Spleen (tissue), 13 donors: ENCODE measurements at places on chromosomes 12 and 14. TPM values are rescaled to one million over a fixed set of nuclear protein-coding genes. Genes with fewer than 3 reads are reported as not detected.

- no peak for DNase-seq
These were observed 23.7 kb downstream of the HEBP1 start for GRCh38 chr12:12976366-12976765.

GRCh38 chr12:116977465-116978380 is 67.0 kb downstream of the FBXW8 start:
- no peak for DNase-seq

DNA sequence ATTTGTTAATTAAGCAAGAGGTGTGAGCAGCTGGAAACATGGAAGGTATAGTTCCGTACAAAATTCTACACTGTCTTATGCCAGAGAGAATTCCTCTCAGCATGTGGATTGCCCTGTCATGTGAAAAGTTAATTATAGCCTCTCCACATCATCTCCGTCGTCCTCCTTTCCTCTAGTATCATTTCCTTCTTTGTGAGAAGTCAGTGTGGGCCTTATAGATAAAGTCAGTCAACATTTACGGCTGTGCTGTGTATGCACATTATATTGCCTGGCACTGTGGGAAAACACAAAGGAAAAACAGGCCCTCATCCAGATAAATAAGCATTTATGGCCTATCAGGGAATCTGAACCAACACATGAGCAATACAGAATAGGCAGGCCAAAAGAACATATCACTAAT is 236.6 kb downstream of the SEC23A start:
- no peak for DNase-seq

DNA sequence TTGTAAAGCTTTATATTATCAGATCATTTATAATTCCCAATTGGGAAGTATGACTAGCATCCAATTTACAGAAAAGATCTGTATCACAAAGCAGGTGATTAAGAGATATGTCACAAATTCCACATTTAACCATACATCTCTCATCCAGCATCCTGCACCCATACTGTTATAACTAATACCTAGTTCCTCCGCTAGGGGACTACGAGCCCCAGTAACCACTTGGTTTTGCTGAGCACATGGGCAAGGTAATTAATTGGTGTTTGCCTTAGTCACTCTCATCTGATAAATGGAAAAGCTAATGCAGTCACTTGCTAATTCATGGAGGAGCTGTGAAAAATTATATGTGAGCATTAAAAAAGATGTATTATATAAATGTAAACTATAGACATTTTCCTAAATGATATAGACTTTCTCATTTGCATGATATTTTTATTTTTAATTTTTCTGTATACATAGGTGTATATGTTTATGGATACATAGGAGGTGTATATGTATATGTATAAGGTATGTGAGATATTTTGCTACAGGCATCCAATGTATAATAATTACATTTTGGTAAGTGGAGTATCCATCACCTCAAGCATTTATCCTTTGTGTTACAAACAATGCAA is 1031.8 kb downstream of the GALC start:
- no peak for DNase-seq

DNA sequence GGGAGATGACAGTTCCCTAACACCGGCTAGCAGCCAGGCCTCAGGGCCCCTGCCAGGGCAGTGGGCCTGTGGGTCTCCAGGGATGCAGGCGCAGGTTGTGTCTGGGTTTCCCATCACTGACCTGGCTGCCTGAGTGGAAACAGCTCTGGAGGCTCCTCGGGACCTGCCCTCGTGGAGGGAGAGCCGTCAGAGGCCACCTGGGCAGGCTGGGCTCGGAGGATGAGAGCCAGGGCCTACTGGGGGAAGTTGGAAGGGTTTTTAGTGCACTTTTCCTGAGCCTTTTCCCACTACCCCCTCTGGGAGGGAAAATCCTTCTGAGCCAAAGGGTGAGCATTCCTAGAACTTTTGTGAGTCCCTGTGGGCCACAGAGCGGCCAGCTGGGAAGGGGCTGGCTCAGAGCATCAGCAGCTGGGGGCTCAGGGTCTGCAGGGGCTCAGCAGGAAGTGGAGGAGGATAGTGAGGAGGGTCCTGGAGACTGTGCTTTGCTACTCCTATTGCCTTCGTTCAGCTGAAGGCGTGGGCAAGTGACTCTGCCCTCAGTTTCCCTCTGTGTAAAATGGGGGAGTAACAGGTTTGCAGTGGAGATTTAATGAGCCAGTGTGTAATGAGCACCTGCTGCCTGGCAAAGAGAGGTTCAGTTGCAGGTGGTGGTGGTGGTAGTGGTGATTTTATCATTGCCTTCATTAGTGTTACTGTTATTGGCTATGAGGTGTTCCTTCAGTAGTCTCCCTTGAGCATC is 1.8 kb downstream of the SH2B3 start:
- DNase-seq: no peak

DNA sequence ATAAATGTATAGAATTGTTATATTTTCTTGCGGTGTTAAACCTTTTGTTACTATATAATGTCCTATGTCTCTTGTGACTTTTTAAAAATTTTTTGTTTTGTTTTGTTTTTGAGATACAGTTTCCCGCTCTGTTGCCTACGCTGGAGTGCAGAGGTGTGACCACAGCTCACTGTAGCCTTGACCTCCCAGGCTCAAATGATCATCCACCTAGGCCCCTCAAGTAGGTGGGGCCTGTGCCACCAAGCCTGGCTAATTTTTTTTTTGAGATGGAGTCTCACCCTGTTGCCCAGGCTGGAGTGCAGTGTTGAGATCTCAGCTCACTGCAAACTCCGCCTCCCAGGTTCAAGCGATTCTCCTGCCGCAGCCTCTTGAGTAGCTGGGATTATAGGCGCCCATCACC is 26.5 kb upstream of the RCOR1 start:
- no peak for DNase-seq

GRCh38 chr14:85587151-85587711 is 57.3 kb downstream of the FLRT2 start:
- no peak for DNase-seq

GRCh38 chr14:69493791-69494190 is 9.3 kb downstream of the PLEKHD1 start:
- DNase-seq: no peak

KRT74 gene
- not detected for total RNA-seq

DNA sequence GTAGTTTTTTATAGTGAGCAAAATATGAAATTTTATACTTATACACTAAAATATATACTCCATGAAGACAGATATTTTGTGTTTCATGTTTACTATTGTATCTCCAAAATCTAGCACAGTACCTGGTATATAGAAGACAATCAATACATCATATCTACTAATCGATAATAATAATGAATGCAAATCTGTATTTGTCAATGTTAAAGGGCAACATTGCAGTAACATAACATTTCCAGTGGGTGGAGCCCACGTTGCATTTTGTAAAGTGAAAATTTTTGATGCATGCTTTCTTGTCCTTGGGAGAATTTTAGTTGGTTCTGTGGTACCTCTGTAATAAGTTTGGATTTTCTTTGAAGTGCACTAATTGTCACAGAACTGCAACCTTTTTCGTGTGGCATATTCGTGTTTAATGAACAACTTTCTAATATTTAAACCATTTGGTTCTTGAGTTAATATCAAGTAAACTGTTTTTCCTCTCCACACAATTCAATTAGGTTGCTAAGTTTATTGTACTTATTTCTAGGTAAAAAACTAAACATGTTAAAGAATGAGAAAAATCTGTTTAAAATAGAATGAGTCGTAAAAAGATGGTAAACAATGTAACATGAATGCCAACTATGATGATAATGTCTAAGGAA is 47.4 kb downstream of the AVPR1A start:
- DNase-seq: no peak

KRT3 gene
- total RNA-seq: not detected

DNA sequence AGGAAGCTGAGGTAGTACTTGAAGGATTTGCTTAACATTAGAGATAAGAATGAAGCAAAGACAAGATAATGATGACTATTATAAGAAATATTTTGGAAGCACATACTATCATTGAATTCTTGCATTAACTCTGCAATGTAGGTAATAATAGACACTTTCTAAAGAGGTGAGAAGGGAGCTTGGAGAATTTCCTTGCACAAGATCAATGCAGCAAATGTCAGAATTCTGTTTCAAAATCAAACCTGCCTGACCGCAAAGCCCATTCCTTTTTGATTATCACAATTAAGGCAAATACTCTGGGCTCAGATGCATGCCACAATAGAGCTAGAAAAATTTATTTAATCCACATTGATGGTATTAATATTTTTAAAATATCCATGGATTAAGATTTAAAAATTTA is 50.4 kb upstream of the RIC8B start:
- no peak for DNase-seq

DNA sequence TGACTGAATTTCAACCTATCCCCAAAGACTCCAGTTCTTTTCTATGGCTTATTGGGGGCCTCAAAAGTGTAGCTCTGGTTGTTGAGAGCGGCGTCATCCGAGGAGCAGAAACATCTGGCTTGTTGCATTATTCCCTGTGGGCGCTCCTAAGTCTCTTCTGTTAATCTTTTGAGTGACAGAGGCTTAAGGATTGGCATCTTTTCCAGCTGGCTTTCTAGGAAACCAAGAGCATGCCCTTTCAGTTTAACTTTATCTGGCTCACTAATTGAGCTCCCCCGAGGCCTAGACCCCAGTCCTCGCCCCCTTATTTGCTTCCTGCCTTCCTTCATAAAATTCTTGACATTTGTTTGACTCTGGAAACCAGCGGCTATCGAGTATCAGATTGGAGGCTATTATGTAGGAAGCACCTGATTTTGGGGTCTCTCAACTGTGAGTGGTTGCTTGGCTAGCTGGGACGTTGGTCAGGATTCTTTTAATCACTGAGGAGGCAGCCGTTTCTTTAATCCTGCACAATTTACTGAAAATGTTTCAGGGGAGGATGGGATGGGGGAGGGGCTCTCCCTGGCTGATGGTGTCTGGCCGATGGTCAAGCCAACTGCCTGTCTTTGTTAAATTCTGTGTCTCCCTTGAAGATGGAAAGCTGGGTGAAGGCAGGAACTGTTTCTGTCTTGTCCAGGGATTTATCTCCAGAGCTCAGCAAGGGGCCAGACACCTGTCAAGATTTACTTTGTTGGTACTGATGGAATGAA is 3.1 kb downstream of the SMOC1 start:
- DNase-seq: no peak

DNA sequence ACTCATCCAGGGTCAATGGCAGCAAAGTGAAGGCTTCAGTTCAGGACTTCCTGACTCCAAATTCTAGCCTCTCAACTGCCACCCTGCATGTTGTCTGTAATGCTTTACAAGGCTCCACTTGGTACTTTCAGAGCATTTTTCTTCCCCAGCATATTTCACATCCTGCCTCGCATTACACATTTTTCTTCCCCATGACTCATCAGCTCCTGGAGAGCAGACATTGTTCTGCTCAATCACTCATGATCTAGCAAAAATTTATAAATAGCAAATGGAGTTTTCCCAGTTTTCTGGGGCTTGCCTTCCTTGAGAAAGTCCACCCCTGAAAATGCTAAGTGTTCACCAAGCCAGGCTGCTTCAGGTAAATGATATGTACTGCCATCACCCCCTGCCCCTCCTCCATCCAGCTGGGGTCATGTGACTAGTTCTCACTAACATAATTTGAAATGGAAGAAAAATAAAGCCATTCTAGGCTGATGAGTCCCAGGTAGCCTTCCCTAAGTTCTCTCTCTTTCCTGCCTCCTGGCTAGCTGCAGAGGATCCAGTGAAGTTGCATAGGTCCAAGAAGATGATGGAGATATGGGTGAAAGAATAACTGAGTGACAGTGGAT is 69.4 kb downstream of the ARMH4 start:
- no peak for DNase-seq

DNA sequence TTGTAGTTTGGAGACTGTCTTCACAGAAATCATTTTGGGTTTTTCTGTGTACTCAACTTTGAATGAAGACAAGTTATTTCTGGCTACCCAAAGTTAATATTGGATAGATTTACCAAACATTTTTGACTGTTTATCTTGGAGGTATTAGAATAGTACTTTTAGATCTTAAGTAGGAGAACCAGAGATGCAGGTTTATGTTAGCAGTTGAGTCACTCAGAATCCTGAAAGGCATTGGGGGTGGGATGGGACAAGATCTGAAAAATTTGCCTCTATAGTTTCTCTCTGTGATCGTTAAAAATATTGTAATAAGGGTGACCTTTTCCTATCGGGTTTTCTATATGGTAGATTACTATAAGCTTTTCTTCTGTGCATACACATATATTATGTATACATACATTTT is 112.3 kb downstream of the TTC6 start:
- DNase-seq: no peak

DNA sequence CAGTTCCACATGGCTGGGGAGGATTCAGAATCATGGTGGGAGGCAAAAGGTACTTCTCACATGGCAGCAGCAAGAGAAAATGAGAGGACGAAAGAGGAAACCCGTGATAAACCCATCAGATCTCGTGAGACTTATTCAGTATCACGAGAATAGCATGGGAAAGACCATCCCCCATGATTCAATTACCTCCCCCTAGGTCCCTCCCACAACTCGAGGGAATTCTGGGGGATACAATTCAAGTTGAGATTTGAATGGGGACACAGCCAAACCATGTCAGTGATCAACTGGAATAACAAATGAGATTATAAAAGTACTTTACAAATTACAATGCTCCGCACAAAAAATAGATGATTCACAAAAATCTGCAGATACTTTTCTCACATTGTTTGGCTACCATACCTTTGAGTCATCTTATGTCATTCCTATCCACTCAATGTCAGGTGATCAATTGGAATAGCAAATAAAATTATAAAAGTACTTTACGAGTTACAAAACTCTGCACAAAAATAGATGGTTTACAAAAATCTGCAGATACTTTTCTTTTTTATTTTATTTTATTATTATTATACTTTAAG is 338.9 kb downstream of the C12orf50 start:
- DNase-seq: no peak

DNA sequence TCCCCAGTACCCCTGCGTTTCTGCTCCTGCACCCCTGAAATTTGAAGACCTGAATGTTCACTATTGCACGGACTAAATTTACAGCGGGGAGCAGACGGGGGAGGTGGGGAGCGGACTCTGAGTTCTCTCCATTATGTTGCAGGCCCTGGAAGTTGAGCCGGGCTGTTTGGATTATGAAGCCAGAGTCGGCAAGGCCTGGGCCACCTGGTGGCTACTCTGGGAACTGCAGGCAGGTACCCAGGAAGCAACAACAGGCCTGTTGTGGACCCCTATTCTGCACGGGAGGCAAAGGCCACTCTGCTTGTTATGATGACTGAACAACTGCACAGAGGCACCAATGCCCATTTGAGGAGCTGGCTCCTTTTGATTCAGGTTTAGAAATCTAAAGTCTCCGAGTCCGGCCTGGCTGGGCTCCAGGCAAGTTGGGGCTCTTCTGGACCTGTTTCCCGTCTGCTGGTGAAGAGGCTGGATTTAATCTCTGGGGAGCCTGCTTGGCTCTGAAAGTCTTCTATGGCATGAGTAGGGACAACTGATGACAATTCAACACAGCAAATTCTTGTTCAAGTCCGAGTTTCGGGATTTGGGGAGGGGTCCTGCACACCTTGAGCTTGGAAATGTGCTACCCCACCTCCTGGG is 34.1 kb upstream of the FAM181A start:
- peak; percentile 87 for DNase-seq
